NCI-H1417 (cell line): ENCODE measurements at places on chromosomes 4 and X.

DNA sequence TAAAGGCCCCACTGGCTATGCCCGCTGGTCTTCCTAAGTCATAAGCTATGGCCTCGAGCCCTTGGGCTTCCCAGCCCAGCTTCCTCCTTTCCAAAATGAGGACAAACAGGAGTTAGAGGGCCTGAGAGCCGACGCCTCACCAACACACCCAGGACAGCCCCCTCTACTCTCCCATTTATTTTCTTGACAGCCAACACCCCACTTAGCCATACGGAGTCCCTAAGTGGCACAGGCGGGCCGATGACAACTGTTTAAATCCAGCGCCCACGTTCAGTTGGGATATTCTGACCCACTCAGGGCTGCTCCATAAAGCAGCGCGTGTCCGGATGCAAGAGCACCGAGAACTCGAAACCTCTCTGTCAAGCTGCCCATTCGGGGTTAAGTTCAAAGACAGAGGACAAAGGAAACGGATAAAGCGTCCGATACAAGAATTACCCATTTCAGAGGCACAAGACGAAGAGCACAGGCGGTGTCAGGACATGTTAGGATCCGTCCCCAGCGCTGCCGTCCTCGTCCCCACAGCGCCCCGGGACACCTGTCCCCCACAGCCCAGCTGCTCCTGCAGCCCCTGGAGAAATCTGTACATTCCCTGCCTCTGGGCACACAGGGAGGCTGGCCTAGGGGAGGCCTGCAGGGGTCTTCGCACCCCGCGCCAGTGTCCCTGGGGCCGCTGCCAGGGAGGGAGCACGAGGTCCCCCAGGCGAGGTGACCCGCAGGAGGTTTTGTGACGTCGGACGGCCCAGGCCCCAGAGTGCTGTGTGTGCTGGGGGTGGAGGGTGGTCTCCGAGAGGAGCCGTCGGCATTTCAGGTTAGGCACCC lies 1.2 kb downstream of the PRKX start:
- DNase-seq, result no peak

GRCh38 chr4:113776679-113777078 lies 15.1 kb upstream of the CAMK2D start:
- no peak for DNase-seq

GRCh38 chrX:13293700-13294099 lies 26.2 kb downstream of the ATXN3L start:
- peak; percentile 99 for DNase-seq

DNA sequence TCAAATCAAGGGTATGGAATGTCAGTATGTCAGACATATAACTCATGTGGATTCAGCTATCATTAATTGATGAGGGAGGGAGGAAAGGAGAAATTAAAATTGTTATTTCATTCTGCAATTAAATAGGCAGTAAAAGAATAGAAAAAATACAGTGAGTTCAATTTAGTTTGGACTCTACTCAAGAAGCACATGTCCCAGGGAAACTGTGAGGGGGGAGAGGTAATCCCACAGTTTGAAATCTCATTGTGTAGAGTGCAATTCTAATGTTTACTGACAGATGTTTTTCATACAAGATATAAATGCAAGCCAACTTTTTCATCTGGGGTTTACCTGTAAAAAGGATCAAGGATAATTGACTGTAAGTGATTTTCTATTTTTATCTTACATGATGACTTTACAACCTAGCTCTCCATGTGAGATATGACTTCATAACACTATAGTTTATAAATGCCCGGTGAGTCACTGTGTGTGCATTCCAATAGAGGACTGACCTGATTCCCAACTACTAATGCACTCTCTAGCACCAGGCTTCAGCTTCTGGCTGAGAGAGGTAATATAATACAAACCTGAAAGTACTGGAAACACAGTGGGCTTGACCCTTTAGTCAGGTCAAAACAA lies 35.2 kb upstream of the SCD5 start:
- no peak for DNase-seq
